Fibroblast of skin of right biceps (primary cell): ENCODE measurements at places on chromosomes 7 and 10.

DNA sequence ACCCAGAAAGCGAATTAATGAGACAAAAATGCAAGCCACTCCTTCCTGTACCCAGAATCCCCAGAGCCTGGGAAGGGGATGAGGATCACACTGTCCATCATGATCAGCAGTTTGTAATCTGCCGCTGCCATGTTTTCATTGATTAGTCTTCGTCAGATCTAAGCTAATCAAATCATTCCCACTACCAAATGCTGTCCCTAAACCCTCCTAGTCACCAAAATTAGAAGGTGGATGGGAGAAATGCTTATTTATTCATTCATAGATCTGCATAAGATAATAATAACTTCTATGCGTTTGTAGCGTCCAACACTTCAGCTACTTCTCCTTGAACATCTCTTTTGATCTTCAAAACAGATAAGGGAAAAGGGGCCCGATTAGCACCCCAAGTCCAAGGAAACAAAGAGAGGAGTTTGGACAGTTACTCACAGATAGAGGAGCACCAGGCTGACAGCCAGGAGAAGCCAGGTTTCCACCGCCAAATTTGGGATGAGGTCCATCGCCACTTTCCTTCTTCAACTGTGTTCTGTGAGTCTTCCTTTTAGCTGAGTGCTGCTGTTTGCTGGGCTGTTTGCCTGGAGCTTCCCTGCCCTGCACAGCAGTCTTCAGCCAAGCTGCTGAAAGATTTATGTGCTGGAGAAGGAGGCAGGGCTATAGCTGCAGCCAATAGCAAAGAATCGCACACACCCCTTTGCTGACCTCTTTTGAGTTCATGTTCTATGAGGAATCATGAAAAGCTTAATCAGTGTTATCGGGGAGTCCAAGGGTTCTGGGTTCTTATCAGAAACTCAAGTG, at the start of gene CYP3A5:
TSS of gene CYP3A5 (minus strand) at position 597 of the 792 bp plus-strand sequence. CDS start at position 497, 100 bp downstream.
- peak; percentile 3 for DNase-seq

DNA sequence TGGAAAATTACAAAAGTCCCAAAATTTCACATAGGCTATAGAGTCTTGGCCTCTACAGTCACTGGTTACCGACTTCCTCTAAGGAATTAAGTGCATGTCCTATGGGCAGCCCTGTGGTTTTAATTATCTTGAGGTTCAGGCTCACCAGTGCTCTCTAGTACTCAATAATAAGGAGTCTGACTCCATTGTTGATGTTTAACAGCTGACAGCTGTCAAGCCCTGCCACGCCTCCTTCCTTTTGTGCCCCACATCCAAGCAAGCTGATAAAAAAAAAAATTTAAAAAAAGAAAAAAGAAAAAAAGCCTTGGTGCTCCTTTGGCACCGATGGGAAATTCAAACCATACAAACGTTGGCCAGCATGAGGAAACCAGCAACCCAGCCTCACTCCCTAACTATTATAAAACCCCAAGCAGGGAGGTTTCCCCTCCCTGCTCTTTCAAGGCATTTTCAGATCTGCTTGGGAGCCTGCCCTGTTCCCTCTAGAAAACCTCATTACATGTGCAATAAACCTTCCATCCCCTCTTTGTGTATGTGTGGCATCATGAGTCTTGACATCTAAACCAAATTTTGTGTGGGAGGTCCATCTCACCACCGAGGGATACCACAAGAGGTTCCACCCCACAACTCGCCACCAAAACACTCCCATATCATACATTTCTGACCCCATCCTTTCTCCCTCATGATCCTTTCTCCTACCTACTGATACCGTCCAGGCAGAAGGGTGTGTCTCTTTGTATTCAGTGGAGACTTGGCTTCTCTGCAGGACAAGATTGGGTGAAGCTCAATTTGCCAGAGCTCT, 70.9 kb upstream of the CCDC71L start:
- DNase-seq = peak; percentile 45

- peak; percentile 76 for DNase-seq
These were observed at the start of gene REEP3 for GRCh38 chr10:63520500-63521415. Gene REEP3 (plus strand): TSS chr10:63521401. CDS start chr10:63521546, 145 bp downstream.

DNA sequence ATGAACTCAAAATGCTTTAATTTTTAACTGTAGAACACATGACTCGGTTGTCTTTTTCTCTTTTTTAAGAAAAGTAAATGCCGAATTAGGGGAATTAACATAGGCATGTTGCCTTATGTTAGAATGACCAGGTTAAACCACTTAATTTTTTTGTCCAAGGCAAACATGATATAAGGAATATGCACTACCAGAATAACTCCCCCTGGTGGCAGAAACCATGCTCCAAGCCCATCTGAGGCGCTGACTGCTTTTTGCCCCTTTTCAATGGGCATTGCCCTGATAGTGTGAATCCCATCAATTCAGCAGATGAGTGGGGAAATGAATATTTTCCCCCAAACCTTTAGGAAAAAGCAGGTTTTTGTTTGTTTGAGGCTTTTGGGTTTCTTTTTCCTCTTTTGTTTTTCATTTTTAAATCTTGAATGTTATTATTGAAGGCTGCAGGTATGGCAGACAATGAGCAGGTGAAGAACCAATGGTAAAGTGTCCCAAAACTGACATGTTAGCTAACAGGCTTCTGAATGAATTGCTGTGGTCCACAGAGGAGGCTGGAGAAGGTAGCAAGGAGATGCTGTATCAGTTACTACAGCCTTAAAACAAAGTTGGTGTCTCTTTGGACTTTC, 284.3 kb downstream of the SORCS3 start:
- peak; percentile 37 for DNase-seq

DNA sequence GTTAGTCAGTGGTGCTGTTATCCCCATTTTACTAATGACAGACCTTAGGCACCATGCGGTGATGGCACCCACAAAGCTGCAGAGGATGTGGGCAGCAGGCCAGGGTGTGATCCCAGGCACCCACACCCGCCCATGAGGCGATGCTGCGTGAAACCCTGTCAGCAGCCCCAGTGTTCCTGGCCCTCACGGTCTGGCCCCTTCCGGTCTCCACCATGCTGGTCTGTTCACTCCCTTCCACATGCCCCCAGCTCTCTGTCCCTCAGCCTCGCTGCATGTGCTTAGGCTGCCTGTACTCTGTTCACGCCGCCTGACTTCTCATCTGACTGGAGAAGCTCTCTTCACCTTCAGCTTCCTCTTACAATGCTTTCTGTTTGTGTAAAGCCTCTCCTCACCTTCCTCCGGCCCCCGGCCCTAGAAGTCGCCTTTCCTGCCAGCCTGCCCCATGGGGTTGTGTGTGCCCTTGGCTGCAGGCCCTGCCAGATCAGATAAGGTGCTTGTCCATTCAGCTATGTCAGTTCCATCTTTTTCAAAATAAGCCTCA, 17.6 kb upstream of the ORAI2 start:
- no peak for DNase-seq

DNA sequence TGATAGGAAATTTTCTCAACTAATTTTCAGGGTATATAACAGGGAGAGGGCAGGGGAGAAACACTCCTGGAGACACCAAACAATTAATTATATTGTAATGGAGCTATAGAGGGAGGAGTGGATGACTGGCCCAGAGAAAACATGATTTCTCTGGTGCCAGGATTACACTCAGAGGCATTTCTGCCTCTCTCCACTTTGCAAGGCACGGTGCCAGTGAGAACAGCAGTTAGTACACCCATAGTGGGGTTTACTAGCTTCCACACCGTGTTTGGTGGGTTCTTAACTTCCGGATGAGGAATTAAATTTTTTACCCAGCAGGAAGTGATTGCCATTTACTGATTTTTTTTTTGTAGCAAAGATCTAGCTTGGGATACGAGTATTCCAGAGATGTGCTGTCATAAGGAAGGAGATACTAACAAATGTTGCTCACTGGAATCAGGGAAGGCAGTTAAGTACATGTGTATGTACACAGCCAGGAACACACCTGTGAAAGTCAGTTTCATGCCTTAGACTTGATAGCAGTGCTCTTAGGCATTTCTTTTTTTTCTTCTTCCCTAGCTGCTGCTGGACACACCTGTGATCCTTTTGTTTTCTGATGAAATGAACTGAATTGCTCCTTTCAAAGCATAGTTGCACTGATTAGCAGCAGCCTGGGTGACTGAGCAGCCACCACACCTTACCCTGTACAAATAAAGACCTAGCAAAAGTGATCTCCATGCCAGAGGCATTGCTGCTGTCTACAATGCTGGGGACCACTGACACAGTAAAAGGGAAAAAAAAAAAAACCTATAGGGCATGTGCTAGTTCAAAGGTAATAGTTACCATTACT, 58.1 kb downstream of the POLL start:
- no peak for DNase-seq

DNA sequence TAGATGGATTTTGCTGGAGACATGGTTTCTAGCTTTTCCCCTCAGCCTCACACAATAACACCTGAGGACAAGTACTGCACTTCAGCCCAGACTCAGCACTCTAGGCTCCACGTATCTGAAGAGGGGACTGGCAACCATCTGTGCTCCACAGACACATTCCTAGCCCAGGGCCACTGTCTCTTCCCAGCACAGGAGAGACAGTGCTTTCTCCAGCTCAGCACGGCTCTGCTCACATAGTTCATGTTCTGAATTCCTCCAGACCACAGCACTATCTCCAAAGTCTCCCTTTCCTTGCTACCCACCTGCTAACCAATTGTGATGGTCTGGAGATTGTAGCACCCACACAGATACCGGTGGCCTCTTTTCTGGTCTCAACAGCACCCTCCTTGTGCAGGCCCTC, 114.5 kb downstream of the HTR7 start:
- no peak for DNase-seq

GRCh38 chr7:33757050-33757449, 148.3 kb upstream of the BMPER start:
- peak; percentile 85 for DNase-seq

DNA sequence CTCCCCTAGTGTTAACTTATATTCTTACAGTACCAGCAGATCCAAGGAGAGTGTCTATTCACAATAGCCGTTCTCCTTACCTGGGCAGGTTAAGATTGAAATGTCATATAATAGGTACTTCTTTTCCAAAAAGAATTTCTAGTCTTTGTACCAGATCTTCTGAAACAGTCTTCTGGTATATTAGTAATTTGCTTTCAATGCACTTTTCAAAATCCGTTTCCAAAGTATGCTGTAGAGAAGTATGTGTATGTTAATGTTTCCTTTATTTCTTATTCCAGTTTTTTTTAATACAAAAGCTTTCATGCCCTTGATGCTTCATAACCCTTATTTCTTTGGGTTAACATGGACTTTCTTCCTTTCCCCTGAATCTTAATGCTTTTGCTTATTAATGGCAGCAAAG, 188.2 kb downstream of the MLLT10 start:
- DNase-seq = no peak

DNA sequence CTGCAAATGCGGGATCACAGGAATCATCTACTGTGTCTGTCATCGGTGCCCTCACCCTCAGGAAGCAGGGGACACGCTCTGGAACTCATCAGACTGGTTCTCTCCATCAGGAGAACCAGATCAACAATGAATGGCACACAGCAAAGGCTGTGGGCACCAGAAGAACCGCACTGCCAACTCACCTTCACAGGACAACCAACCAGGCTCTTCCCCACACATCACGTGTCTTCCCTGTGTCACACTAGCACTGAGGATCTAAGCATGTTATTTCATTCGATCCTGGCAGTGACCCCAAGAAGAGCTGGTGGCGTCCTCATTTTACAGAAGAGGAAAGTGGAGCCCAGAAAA, 106.1 kb downstream of the TNS3 start:
- DNase-seq = no peak

DNA sequence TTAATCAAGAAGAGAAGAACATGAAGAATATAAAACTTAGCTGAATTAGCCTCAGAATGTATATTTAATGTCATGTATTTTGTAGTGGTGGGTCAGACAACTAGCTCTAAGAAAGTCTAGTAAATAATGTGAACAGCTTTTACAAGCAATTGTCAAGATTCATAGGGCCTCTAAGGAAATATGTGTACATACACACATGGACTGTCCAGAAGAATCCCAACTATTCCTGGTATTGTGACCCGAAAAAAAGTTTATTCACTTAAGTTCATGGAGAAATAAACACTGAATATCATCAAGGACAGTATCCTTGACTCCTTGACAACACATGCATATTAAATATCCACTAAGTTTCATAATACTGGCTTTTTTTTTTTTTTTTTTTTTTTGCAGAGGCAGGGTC, 11.4 kb upstream of the TWIST1 start:
- peak; percentile 22 for DNase-seq

GRCh38 chr7:101899616-101900015, 82.2 kb downstream of the CUX1 start:
- DNase-seq = no peak

- peak; percentile 48 for DNase-seq
These were observed 25.3 kb downstream of the CROT start for GRCh38 chr7:87370660-87371180.

DNA sequence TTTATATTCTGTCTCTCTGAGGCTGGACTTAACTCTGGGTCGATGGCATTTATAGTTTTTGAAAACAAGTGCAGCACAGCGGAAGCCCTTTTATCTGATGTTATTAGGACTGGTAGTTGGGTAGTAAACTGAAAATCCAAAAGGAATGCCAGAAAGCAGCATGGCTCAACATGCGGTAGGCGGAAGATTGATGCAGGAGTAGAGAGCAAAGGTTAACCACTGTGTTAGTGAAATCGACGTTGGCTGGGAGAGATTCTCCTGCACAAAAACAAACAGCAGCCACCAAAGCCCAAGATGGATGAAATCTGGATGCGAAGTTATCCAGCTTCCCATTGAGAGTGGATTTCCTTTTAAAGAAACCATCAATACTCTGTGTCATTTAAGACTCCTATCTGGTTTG, 54.5 kb upstream of the EMX2 start:
- no peak for DNase-seq

DNA sequence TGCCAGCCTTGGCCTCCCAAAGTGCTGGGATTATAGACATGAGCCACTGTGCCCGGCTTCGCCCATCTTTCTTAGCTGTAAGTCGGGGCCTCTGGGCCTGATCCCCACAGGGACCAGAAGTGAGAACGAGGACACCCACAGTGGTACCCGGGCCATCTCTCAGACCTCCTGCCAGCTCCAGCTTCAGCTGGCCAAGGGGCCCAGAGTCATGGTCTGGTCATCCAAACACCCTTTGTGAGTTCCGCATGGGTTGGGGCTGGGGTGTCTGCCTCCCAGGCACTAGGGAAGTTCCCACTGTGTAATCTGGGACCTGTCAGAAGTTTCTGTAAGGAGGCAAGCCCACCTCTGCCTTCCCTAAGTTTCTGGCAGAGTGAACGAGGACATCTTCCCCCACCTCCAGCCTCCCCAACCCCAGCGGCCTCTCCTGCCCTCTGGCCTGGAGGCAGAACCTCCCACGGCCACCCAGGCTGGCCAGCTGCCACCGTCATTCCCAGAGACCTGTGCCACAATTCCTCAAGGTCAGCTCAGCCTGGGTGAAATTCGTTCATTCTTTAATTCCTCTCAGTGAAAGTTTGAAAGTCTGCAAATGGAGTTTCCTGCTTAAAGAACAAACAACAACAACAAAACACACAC, 19.5 kb upstream of the FOXL3 start:
- DNase-seq = no peak

- no peak for DNase-seq
These were observed 15.6 kb downstream of the MBL2 start for GRCh38 chr10:52756966-52757365.

DNA sequence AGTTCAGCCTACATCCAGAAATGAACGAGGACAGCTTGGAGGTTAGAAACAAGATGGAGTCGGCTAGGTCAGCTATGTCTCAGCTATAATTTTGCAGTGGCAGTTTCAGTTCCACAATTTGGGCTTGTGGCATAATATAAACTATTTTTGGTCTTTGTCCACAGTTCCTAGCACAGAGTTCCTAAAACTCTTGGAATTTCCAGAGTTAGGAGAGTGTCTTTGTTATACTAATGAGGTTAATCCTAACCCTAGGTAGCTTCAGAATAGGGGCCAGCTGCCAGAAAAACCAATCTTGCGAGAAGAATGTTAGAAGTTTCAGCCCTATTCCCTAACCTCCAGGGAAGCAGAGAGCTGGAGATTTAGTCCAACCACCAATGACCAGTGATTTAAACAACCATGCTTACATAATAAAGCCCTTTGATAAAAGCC, 131.9 kb downstream of the AKR1D1 start:
- DNase-seq = no peak
